ENCODE measurements at places on chromosomes 6 and 20.

GRCh38 chr6:48080227-48081009, 30.6 kb downstream of the PTCHD4 start:
- DNase-seq, result no peak

DNA sequence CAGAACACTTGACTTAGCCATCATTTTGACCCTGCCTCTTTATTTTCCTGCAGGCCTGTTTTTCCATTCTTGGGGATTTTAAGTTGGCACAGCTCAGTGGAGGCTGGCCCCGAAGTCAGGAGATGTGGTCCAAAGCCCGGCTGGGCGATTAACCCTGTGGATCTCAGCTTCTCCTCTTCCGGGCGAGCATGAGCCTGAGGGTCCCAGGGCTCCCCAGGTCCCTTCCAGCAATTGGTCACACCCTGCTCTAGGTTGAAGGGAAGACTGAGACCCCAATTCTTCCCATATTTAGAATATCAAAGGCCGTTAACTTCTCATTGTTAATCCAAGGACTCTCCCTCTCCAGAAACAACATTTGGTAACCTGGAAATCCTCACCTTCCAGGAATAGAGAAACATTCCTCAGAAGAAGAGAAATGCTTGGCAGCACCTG, 2.3 kb downstream of the THBS2 start:
- DNase-seq, result no peak

GRCh38 chr6:10595731-10596664, 74.8 kb downstream of the GCNT2 start:
- DNase-seq, result no peak

GRCh38 chr6:150142670-150143515, at the start of gene PPP1R14C:
TSS of gene PPP1R14C (plus strand) at chr6:150143044. CDS start at chr6:150143193, 149 bp downstream.
- DNase-seq, result no peak

DNA sequence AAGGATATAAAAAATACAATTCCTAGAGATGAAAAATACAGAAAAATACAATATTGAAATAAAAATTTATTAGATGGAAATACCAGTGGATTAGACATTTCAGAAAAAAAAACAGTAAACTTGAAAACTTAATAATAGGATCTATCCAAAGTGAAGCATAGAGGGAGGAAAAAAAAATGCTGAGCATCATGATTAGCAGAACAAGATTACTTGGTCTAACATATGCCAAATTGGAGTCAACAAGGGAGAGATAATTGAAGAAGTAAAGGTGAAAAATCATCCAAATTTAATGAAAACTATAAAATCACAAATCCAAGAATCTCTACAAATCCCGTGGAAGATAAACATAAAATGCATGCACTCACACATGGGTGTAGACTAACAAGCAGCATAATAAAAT, 166.2 kb upstream of the BMP5 start:
- no peak for DNase-seq

DNA sequence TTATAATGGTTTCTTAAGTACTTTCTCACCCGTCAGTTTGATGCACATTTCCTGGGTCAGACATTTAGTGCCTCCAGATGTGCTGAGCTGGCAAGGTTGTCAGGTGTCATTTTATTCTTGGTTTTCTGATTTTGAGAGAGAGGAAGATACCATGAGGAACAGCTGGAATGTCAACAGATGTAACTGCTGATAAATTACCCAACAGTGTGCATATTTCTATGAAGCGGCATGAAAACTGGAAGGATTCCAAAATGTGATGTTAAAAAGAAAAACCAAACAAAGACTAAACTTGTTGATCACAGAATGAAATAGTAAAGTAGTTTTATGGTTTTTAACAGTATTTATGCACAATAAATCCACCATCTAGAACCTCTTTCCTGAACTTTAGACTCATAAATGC, 447.3 kb downstream of the HDGFL1 start:
- DNase-seq, result no peak

DNA sequence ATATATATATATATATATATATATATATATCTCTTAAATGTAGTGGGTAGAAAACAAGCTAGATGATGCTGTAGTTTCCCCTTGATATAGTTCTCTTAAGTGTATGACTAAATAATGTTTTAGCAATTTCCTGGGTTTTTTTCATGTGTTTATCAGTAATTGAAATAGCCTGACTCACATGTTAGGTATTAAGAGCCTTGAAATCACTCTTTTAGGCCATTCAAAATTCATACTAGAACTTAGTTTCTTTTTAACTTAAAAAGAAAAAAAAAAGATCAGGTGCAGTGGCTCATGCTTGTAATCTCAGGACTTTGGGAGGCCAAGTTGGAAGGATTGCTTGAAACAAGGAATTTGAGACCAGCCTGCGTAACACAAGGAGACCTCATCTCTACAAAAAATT, 44.1 kb downstream of the NKX2-4 start:
- no peak for DNase-seq

- no peak for DNase-seq
Measured at GRCh38 chr6:92376691-92377090, 1042.7 kb downstream of the EPHA7 start.

DNA sequence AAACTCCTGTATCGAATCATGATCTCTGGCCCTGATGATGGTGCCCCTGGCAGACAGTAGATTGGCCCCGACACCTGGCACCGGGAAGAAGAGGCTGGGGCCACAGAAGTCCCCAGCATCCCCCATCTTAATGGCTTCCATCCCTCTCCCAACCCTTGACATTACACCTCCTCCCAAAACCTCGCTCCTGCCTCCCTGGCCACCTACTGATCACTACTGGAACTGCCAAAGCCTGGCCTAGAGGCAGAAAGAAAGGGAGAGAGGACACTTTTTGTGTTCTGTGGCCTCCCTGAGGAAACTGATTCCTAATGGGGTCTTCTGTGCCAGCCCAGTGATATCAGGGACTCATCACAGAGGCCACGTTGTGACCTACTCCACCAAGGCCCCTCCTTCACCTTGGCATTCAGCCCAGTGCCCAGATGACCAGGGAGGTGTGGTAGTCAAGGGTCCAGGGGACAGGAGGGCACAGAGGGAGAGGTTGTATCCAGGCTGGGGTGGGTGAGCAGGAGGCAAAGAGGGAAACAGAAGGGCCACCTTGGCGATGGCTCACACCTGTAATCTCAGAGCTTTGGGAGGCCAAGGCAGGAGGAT, 6.1 kb downstream of the C20orf173 start:
- DNase-seq, result no peak

GRCh38 chr6:48200869-48201390, 89.9 kb upstream of the PTCHD4 start:
- no peak for DNase-seq

DNA sequence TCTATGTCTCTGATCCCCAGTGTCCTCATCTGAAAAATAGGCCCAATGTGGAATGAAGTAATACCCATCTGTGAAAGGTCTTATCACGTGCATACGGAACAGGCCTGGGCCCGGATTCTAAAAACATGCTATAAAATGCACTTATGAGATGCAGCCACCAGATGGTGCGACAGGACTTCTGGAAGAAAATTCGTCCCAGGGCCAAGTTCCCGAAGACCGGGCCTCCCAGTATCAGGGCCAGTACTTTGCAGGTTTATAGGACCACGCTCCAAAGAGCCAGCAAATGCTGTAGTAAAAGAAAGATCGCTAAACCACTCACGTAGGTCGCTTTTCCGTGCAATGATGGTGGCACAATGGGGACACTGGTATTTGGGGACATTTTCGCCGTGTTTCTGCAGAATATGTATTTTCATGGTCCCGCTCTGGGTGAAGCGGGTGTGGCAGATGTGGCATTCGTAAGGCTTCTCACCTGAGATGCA, 10.6 kb downstream of the CTCFL start:
- DNase-seq, result no peak

DNA sequence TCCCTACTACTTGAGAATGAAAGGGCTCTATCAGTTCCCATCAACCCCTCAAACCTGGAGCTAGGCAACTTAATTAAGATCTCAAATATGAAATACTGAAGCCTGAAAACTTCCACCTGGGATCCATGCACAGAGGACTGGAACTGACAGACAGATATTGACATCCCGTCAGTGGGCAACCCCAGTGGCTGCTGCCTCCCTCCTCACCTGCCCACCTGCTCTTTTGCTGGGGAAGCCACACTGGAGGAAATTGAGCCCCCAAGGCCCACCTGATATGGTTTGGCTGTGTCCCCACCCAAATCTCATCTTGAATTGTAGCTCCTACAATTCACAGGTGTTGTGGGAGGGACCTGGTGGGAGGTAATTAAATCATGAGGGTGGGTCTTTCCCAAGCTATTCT, 192.8 kb downstream of the LRFN2 start:
- DNase-seq, result no peak

DNA sequence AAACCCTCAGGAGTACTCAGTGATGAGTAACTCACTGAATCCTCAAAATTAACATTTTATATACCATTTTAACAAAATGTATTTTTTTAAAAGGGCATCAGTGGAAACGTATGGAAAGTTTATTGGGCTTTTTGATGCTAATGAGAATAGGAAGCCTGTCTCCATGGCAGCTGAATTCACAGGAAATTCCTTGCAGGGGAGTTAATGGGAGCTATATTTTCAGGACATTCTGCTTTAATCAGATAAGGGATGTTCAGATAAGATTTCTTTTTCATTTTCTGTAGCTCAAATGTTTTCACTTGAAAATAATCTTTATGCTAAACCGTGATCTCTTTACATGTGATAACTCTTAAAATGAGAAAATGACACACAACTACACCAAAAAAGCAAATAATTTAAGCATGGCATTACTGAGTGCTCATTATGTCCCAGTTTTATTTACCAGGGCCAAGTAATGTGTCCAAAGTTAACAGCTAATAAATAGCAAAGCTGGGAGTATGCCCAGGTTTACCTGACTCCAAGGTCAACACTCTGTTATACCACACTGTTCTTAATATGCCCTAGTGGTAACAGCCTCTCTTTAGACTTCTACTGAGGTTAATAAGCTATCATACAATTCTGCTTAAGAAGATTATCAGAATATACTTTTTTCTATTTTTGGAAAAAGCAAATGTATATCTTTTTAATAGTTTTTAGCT, 348.1 kb downstream of the GRIK2 start:
- DNase-seq, result no peak

DNA sequence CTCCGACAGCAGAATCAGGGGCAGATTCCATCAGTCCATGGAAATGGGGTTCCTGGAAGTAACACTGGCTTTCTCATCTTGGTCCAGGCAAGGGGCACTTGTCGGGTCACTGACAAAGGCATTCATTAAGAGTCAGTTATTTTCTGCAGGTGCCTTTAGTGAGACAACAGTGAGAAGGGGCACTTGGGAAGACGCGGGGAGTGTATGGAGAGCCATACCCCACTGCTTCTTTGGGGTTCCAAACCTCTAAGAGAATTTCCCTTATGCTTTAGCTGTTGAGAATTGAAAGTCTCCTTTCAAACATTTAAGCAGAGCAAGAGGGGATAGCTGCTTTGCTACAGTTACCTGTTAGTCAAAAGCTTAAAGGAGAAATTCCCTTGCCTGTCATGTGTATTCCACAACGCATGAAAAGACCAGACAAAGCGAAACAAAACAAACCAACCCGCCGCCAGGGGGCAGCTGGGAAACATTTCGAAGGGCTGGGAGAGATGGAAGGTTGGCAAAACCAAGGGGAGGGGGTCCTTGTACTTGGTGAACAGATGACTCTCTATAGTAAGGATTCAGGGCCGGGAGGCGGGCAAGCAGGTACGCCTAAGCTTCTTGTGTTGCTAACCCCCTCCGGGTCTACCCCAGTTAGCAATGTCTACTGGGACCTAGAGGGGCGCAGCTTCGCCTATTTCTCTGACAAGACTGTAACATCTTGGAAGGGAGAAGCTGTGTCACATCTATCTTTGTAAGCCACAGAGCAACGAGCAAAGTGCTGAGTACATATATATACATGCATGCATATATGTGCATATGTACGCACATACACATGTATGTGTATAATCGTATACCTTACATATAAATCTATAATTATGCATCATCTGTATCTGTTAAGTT, 474.9 kb upstream of the AGPAT4 start:
- no peak for DNase-seq

DNA sequence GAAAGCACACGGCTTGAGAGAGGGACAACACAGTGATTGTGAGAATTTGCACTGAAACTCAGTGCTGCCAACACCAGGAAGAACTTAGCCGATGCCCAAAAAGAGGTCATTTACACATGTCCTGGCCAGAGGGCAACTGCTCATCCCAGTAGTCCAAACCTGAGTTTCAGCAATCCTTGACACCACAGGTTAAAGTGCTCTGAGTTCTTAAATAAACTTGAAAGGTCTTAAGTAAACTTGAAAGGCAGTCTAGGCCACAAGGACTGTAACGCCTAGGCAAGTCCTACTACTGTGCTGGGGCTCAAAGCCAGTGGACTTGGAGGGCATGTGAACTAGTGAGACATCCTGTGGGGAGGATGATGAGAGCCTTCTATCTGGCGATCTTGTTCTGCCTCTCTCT, 14.1 kb downstream of the SNX14 start:
- DNase-seq, result no peak

- no peak for DNase-seq
Measured at GRCh38 chr6:26232940-26233648, 131.9 kb upstream of the BTN3A2 start.

GRCh38 chr6:73011945-73012344, 213.4 kb downstream of the KHDC1L start:
- DNase-seq, result no peak

GRCh38 chr6:30810813-30811339, 66.5 kb upstream of the IER3 start:
- no peak for DNase-seq

DNA sequence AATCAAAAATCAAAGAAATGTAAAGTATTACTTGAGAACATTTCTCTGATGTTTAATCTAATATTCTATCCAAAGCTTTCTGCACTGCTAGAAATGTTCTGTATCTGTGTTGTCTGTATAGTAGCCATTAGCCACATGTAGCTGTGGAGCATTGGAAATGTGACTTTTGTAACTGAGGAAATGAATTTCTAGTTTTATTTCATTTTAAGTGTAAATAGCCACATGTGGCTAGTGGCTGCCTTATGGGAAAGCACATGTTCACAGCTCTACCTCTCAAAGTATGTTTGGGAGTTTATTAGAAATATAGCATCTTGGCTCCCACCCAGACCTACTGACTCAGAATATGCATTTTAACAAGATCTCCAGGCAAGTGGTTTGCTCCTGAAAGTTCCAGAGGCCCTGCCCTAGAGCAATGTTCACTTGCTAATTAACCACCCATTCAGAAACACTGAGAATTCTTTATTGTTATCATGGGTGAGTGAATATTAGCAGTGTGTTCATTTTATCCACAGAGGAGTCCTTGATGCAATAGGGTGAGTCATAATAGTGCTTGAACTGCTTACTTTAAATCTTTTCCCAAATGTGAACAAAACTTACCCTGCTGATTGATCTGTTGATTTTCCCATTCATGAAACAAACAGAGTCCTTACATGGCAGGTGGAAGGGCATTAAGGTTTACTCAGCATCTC, 282.7 kb downstream of the PLCB1 start:
- DNase-seq, result no peak

- no peak for DNase-seq
Measured at GRCh38 chr6:166400181-166400580, 17.4 kb upstream of the MPC1 start.

GRCh38 chr6:61622601-61623000, 663.4 kb downstream of the KHDRBS2 start:
- DNase-seq, result no peak

- no peak for DNase-seq
Measured at GRCh38 chr6:69900869-69901268, 34.5 kb downstream of the COL19A1 start.
